ENCODE measurements at places on chromosomes 2 and 18. TPM values are rescaled to one million over a fixed set of nuclear protein-coding genes. Genes with fewer than 3 reads are reported as not detected.

The CFAP65 gene
- 0.46 TPM for total RNA-seq

The TLX2 gene
- 0.27 TPM for total RNA-seq

The C2orf92 gene
- 7.7 TPM for total RNA-seq

The HOXD13 gene
- 0.05 TPM for total RNA-seq

The CAD gene
- 22.2 TPM for total RNA-seq

The RTP5 gene
- 1.8 TPM for total RNA-seq

The KRCC1 gene
- 13.0 TPM for total RNA-seq

The SERPINB10 gene
- total RNA-seq: not detected

The PPIL3 gene
- total RNA-seq: 50.2 TPM

The NTSR2 gene
- total RNA-seq: not detected

The ANKMY1 gene
- total RNA-seq: 7.4 TPM

The G6PC2 gene
- 0.34 TPM for total RNA-seq

The KLF11 gene
- 14.1 TPM for total RNA-seq

The PLA2R1 gene
- 0.13 TPM for total RNA-seq

The ERICH2 gene
- total RNA-seq: 8.9 TPM

The ONECUT2 gene
- 0.67 TPM for total RNA-seq

The TP53I3 gene
- total RNA-seq: 10.4 TPM

The CREG2 gene
- total RNA-seq: 7.5 TPM

The TMEM131 gene
- total RNA-seq: 20.3 TPM

The SERPINB7 gene
- not detected for total RNA-seq

The RAB31 gene
- total RNA-seq: 54.5 TPM

The SLC5A7 gene
- 57.4 TPM for total RNA-seq

The RNF152 gene
- 28.2 TPM for total RNA-seq

The TM4SF20 gene
- 0.63 TPM for total RNA-seq

The SPDYA gene
- 3.2 TPM for total RNA-seq

The PCARE gene
- 0.91 TPM for total RNA-seq
